ENCODE measurements at places on chromosomes 12 and 14. TPM values are rescaled to one million over a fixed set of nuclear protein-coding genes. Genes with fewer than 3 reads are reported as not detected.

The GPR132 gene
- not detected for total RNA-seq

The DCAF5 gene
- 35.3 TPM for total RNA-seq

The RTL1 gene
- total RNA-seq, result not detected

The FLRT2 gene
- 202 TPM for total RNA-seq

The KCNA5 gene
- total RNA-seq, result not detected
